ENCODE measurements at places on chromosomes 2 and 18.

DNA sequence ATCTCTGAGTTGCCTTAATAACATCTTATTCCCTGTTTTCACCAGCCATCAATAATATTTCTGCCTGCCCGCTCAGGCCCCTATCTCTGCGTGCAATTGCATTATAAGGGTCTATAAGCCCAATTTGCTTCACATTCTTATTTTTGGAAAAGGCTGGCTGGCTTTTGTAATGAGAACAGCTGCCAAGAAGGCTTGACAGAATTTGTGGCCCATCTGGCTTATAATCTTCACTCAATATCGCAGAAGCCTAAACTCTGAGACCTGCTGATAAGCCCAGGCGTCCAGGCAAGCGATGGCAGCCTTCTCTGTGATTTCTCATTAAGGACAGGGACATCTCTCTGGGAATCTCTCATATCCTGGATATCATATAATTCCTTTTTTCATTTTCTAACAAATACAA is 1618.6 kb upstream of the CELF4 start:
- DNase-seq = no peak

GRCh38 chr2:74700643-74701372 is 46.8 kb downstream of the SEMA4F start:
- no peak for DNase-seq

- DNase-seq = no peak
Measured at GRCh38 chr2:131542438-131543384, 15.0 kb downstream of the CCDC74A start.

- no peak for DNase-seq
Measured at GRCh38 chr18:42069036-42069435, 114.0 kb downstream of the PIK3C3 start.

- no peak for DNase-seq
Measured at GRCh38 chr2:225559072-225559415, 159.5 kb downstream of the NYAP2 start.

DNA sequence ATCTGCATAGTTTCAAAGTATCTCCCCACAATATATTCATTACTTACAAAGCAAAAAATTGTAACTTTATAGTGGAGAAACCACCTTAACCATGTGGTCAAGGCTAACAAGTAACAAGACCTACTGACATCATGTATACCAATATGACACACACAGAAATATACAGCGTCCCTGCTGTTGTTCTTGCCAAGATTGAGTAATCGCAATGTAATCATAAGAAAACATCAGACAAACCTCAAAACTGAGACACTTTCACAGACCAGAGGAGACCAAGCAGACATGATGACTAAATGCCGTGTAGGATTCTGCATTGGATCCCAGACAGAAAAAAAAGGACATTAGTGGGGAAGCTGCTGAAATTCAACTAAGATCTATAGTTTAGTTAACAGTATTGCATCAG is 123.0 kb downstream of the ACAA2 start:
- peak; percentile 94 for DNase-seq

GRCh38 chr2:120369250-120369649 is 23.3 kb downstream of the INHBB start:
- no peak for DNase-seq

DNA sequence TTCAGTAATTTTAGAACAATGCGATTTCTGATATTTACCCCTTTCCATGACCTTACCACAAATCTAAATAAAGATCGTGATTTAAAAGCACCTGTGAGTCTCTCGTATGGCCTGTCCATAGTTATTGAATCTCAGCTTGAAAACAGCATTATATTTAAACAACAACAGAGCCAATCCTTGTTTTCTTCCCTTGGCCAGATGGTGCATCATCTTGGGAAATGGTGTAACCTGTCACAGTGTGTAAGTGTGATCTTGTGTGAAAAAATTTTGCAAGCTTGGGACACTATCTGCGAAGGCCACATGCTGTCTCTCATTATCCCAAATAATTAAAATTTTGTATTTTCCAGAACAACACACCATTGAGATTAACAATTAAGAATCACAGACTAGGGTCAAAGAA is 262.7 kb upstream of the SPHKAP start:
- DNase-seq = no peak

GRCh38 chr2:30503695-30504052 is 56.6 kb downstream of the LCLAT1 start:
- DNase-seq = no peak

- no peak for DNase-seq
Measured at GRCh38 chr18:54209471-54210180, 14.8 kb downstream of the MBD2 start.

- no peak for DNase-seq
Measured at GRCh38 chr2:59856391-59856790, 697.1 kb downstream of the BCL11A start.

GRCh38 chr2:181376442-181376841 is 80.7 kb upstream of the ITGA4 start:
- DNase-seq = no peak

GRCh38 chr2:215530191-215530968 is 94.5 kb upstream of the FN1 start:
- DNase-seq = peak; percentile 30

Measured in HFFc6 (cell line).